ENCODE measurements at places on chromosomes 1 and 21. TPM values are rescaled to one million over a fixed set of nuclear protein-coding genes. Genes with fewer than 3 reads are reported as not detected.
A peak's percentile ranks its signal among the peaks of the same experiment; 100 is the strongest.

TFF2 gene
- 6.7 TPM for total RNA-seq

CRYAA gene
- total RNA-seq = not detected

DNA sequence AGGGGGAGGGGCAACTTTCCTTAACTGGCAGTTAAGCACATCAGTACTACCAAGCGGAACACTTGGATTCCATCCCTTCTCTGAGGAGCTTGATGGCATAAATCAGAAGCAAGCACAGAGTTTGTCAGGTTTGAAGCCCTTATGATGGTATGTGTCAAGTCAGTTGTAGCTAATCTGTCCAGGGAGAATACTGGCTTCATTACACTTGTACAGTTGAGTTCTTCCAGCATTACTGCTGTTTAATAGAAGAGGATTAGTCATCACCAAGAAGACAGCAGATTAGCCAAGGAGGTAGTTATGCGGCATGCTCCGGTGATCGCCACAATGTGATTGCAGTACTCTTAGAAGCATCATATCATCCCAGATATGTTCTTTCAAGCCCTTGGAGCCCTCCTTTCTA, 2.1 kb upstream of the TDRD5 start:
- H3K4me3 ChIP-seq = no peak overlapping the region
- no peak for DNase-seq
- H3K36me3 ChIP-seq = no peaks in the 10 kb centered on the region
- H3K27me3 ChIP-seq = no peaks in the 10 kb centered on the region

MYOCOS gene
- not detected for total RNA-seq

GRCh38 chr21:45466330-45467220, 61.6 kb downstream of the COL18A1 start:
- no peak overlapping the region for H3K4me3 ChIP-seq
- H3K27me3 ChIP-seq = no peaks in the 10 kb centered on the region
- H3K36me3 ChIP-seq = no peaks in the 10 kb centered on the region

- H3K4me3 ChIP-seq = no peak overlapping the region
- DNase-seq = no peak
- no peaks in the 10 kb centered on the region for H3K27me3 ChIP-seq
- H3K36me3 ChIP-seq = no peaks in the 10 kb centered on the region
Observed at GRCh38 chr21:45724345-45724961, 80.9 kb downstream of the PCBP3 start.

SLAMF9 gene
- not detected for total RNA-seq

DNA sequence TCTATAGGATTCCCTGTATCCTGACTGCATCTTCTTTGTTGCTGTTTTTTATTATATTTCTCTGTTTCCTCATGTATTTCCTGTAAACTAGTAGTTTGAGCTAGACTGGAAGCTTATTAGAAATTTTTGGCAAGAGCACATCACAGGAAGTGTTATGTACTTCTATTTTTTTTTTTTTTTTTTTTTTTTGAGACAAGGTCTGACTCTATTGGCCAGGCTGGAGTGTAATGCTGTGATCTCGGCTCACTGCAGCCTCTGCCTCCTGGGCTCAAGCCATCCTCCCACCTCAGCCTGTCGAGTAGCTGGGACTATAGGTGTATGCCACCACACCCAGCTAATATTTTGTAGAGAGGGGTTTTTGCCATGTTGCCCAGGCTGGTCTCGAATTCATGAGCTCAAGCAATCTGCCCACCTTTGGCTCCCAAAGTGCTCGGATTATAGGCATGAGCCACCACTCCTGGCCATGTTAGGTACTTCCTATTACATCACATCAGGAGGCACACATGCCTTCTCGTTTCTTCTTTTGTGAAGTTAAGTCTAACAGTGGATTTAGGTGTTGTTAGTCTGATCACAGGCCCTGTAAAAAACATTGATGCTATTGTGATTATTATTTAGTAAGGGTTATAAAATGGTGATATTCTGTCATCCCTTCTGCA, 12.5 kb downstream of the C1orf21 start:
- H3K36me3 ChIP-seq = no peaks in the 10 kb centered on the region
- H3K4me1 ChIP-seq = no peaks in the 10 kb centered on the region
- H3K27me3 ChIP-seq = no peaks in the 10 kb centered on the region
- DNase-seq = no peak

- H3K27me3 ChIP-seq = no peaks in the 10 kb centered on the region
- no peak for DNase-seq
- peaks cover 4% of the 10 kb centered on the region for H3K4me1 ChIP-seq
- H3K27ac ChIP-seq = no peak overlapping the region
- H3K4me3 ChIP-seq = no peak overlapping the region
Observed at GRCh38 chr1:184504040-184504954, 117.5 kb downstream of the C1orf21 start.

- no peaks in the 10 kb centered on the region for H3K27me3 ChIP-seq
- no peaks in the 10 kb centered on the region for H3K4me1 ChIP-seq
- H3K36me3 ChIP-seq = no peaks in the 10 kb centered on the region
- H3K4me3 ChIP-seq = no peak overlapping the region
- H3K27ac ChIP-seq = no peak overlapping the region
Observed at GRCh38 chr1:195939844-195940243, 668.4 kb downstream of the KCNT2 start.

GRCh38 chr21:18002393-18002792, 183.2 kb upstream of the C21orf91 start:
- DNase-seq = no peak
- H3K4me1 ChIP-seq = no peaks in the 10 kb centered on the region

TRAF3IP3 gene
- 7.4 TPM for total RNA-seq

DNA sequence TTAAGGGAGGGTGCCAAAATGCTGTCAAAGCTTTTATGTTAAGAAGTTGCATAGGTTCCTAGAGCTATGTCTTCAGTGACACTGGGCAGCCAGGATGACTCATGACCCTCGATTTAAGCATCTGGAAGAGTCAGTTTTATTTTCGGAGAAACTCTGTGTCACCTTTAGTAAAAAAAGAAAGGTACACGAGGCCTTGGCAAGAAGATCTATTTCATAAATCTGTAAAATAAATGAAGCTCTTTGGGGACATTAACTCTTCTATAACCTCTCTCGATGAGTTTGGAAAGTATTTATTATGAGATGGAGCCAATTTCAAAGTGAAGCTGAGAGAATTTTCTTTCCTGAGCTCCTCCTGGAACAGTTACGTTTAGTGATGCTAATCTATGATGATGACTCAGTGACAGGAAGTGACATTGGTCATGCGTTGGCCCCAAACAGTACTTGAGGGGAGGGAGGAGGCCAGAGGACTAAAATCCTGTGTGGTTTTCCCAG, 156.5 kb downstream of the HLX start:
- no peaks in the 10 kb centered on the region for H3K27me3 ChIP-seq
- no peak for DNase-seq
- H3K4me1 ChIP-seq = no peaks in the 10 kb centered on the region
- no peak overlapping the region for H3K27ac ChIP-seq
- no peaks in the 10 kb centered on the region for H3K36me3 ChIP-seq
- no peak overlapping the region for H3K4me3 ChIP-seq

- H3K4me1 ChIP-seq = no peaks in the 10 kb centered on the region
- no peaks in the 10 kb centered on the region for H3K27me3 ChIP-seq
- H3K4me3 ChIP-seq = no peak overlapping the region
- H3K27ac ChIP-seq = no peak overlapping the region
Observed at GRCh38 chr1:158809862-158810261, 21.3 kb upstream of the MNDA start.

FCRLB gene
- total RNA-seq = not detected

- no peaks in the 10 kb centered on the region for H3K36me3 ChIP-seq
- no peak overlapping the region for H3K4me3 ChIP-seq
- H3K27ac ChIP-seq = no peak overlapping the region
- no peak for DNase-seq
Observed at GRCh38 chr1:180973369-180973768, 49.3 kb downstream of the STX6 start.

GRCh38 chr21:34967509-34968289, 81.4 kb downstream of the RUNX1 start:
- H3K27me3 ChIP-seq = no peaks in the 10 kb centered on the region
- H3K4me1 ChIP-seq = no peaks in the 10 kb centered on the region
- no peak overlapping the region for H3K4me3 ChIP-seq

GRCh38 chr1:16903458-16903796, 7.6 kb downstream of the RNU1-2 start:
- no peaks in the 10 kb centered on the region for H3K36me3 ChIP-seq
- DNase-seq = no peak
- peak overlapping the region; percentile 55 for H3K4me3 ChIP-seq
- H3K27me3 ChIP-seq = no peaks in the 10 kb centered on the region
